Coronary artery (tissue), 2 donors: ENCODE measurements at places on chromosomes 2 and 18.

GRCh38 chr2:235264121-235264493 lies 229.7 kb upstream of the AGAP1 start:
- DNase-seq, result no peak

DNA sequence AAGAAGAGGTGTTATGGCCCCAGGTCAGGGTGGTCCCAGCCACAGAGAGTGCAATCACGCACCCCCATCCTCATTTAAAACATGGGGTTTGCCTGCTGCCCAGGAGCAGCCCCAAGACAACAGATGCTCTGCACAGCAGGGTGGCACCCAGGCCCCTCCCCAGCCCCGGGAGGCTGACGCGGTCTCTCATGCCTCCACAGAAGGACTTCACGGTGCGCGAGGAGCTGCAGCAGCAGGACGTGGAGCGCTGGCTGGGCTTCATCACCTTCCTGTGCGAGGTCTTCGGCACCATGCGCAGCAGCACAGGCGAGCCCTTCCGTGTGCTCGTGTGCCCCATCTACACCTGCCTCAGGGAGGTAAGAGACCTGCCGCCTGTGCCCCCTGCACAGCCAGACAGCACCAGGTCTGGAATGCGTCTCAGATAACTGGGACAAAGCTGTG lies 133.7 kb downstream of the SMAD7 start:
- DNase-seq, result peak; percentile 26

DNA sequence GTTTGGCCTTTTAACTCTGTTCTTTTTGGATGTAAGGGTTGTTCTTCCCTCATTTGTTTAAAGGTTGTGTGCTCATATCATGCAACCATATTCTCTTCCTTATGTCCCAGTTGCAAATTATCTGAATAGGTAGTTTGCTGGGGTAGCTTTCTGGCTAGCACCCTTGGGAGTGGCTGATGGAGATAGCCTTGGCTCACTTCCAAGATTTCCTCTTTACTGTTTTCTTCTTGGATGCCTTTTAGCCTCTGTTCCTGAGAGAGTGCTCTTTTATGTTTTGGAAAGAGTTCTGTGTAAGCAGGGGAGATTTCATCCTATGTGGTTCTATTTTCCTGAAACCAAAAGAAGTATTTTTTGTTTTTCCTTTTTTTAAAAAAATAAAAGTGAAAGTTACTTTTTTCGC lies 25.4 kb downstream of the USP14 start:
- no peak for DNase-seq

- DNase-seq, result peak; percentile 55
These were observed 108.8 kb upstream of the PPP1CB start for GRCh38 chr2:28642796-28643195.

DNA sequence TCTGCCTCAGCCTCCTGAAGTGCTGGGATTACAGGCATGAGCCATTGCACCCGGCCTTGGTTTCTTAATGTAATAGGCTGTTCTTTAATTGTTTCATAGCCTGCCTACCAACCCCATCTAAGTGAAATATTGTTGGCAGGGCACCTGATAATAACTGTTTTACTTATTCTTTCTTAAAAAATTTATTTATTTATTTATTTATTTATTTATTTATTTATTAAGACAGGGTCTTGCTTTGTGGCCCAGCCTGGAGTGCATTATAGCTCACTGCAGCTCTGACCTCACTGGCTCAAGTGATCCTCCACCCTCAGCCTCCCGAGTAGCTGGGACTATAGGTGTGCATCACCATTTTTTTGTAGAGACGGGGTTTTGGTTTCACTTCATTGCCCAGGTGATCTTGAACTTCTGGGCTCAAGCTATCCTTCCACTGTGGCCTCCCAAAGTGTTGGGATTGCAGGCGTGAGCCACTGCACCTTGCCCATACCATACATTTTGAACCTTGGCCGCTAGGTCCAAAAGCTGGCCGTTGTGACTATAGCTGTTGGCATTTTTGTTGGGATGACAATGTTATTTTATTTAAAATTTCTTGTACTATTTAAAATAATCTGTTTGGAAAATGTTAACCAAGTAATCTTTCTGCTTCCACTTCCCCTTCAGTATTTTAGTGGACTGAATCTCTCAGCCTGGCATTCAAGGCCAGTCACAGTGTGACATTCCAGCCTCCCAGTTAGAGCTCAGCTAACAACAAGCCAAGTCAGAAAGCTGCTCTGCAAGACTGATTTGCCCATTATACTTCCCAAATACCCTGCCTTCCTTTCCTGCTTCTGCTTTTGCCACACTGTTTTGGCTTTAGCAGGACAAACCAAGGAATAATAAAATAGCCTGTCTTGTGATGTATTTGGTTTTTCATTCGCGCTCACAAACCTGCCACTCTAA lies 52.4 kb downstream of the BABAM2 start:
- no peak for DNase-seq

GRCh38 chr18:36572135-36572856 lies 256.5 kb downstream of the TPGS2 start:
- peak; percentile 60 for DNase-seq
